Mammary microvascular endothelial cell (primary cell): ENCODE measurements at places on chromosomes 16 and 17. TPM values are rescaled to one million over a fixed set of nuclear protein-coding genes. Genes with fewer than 3 reads are reported as not detected.

KRTAP3-2 gene
- not detected in 2 replicates for total RNA-seq

CNTNAP4 gene
- not detected in 2 replicates for total RNA-seq

GINS2 gene
- total RNA-seq, result 20.5 and 23.2 TPM in 2 replicates

GPR139 gene
- total RNA-seq, result not detected in 2 replicates

PERCC1 gene
- total RNA-seq, result not detected in 2 replicates

FXR2 gene
- 29.8 and 33.8 TPM in 2 replicates for total RNA-seq

HSD3B7 gene
- 16.7 and 17.7 TPM in 2 replicates for total RNA-seq

SLC35G6 gene
- total RNA-seq, result not detected in 2 replicates

PRSS8 gene
- total RNA-seq, result not detected in 2 replicates

SLC47A2 gene
- total RNA-seq, result not detected in 2 replicates

PDE6G gene
- 0.20 and 0.25 TPM in 2 replicates for total RNA-seq

KRT20 gene
- total RNA-seq, result not detected in 2 replicates

MAP2K6 gene
- 2.3 and 3.8 TPM in 2 replicates for total RNA-seq

TBC1D3 gene
- not detected in 2 replicates for total RNA-seq

CCL1 gene
- total RNA-seq, result not detected in 2 replicates

MEIOB gene
- total RNA-seq, result not detected in 2 replicates

NGFR gene
- total RNA-seq, result not detected in 2 replicates

CTRB1 gene
- not detected in 2 replicates for total RNA-seq

SYT17 gene
- total RNA-seq, result 0.15 and 0.80 TPM in 2 replicates

PMP22 gene
- 159 and 161 TPM in 2 replicates for total RNA-seq

GALK1 gene
- total RNA-seq, result 48.8 and 52.0 TPM in 2 replicates

NOS2 gene
- total RNA-seq, result 0.05 and 0.07 TPM in 2 replicates

IL17C gene
- total RNA-seq, result 0.79 TPM in 1 of 2 replicates, not detected in the other

CD300LB gene
- total RNA-seq, result not detected in 2 replicates

G6PC1 gene
- not detected in 2 replicates for total RNA-seq

HBA2 gene
- not detected in 2 replicates for total RNA-seq

MMP15 gene
- total RNA-seq, result 12.3 and 13.4 TPM in 2 replicates

BRIP1 gene
- 7.3 and 7.6 TPM in 2 replicates for total RNA-seq

KRT32 gene
- not detected in 2 replicates for total RNA-seq

C1QTNF1 gene
- total RNA-seq, result 7.0 and 9.5 TPM in 2 replicates

TEX14 gene
- total RNA-seq, result 0.27 TPM in 1 of 2 replicates, not detected in the other

CTRL gene
- 0.84 and 0.87 TPM in 2 replicates for total RNA-seq

CSH1 gene
- not detected in 2 replicates for total RNA-seq

PCGF2 gene
- total RNA-seq, result 9.7 and 14.5 TPM in 2 replicates

COX11 gene
- total RNA-seq, result 65.6 and 76.5 TPM in 2 replicates

RNF40 gene
- 68.8 and 74.6 TPM in 2 replicates for total RNA-seq

CCDC92B gene
- 0.05 TPM in 1 of 2 replicates, not detected in the other for total RNA-seq

SPATA22 gene
- total RNA-seq, result not detected in 2 replicates

GSG1L gene
- total RNA-seq, result not detected in 2 replicates

CARHSP1 gene
- total RNA-seq, result 87.3 and 89.3 TPM in 2 replicates

KRT10 gene
- total RNA-seq, result 21.9 and 23.3 TPM in 2 replicates

ITGB3 gene
- total RNA-seq, result 153 and 174 TPM in 2 replicates

ABCC11 gene
- total RNA-seq, result 0.05 and 0.20 TPM in 2 replicates
